ENCODE measurements at places on chromosomes 6 and 20.

GRCh38 chr6:43465948-43466347 is 10.6 kb upstream of the DLK2 start:
- no peak for DNase-seq

DNA sequence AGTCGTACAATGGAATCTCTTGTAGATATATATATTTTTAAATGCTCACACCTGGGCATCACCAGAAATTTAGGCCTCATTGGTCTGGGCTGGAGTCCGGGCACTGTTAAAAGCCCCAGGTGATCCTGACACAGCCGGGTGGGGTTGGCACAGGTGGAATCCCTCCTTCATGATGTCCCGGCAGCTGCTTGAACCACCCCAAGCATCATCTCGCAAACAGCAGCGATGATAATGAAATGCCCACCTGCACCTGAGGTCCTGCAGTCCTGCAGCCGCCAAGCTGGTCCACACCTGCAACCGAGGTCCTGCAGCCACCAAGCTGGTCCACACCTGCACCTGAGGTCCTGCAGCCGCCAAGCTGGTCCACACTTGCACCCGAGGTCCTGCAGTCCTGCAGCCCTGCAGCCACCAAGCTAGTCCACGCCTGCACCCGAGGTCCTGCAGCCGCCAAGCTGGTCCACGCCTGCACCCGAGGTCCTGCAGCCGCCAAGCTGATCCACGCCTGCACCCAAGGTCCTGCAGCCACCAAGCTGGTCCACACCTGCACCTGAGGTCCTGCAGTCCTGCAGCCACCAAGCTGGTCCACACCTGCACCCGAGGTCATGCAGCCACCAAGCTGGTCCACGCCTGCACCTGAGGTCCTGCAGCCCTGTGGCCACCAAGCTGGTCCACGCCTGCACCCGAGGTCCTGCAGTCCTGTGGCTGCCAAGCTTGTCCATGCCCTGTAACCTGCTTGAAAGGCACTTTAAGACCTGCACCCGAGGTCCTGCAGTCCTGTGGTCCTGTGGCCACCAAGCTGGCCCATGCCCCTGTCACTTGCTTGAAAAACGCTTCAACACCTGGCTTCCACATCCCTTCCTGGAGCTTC is 261.2 kb downstream of the DLL1 start:
- DNase-seq: peak; percentile 57

DNA sequence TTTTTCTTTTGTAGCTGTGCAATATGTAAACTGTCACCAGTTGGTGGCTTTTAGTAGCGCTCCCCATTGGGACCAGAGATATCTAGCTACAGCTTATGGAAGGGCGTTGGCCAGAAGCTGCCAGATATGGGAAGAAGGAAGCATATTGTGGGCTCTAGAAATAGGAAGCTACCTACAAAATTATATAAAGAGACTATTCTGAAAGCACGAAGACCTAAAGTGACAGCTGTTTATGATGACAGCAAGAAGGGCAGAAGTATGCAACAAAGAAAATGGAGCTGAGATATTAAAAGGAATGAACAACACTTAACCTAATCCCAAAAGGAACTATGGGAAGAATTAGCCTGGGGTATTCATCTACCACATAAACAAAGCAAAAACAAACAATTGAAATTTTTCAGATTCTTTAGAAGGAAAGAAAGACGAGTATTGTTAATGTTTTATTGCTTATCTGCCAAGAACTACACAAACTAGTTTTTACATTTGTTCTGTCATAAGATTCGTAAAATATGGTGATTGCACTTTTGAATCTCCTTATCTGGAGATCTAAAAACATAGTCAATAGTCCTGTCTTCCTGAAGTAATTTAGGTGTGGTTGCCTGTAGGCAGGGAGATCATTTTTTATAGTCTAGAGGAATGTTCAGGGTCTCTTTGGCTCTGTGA is 81.6 kb downstream of the NCOA7 start:
- no peak for DNase-seq

- peak; percentile 79 for DNase-seq
Observed at GRCh38 chr20:32455171-32455900, 97.2 kb downstream of the ASXL1 start.

DNA sequence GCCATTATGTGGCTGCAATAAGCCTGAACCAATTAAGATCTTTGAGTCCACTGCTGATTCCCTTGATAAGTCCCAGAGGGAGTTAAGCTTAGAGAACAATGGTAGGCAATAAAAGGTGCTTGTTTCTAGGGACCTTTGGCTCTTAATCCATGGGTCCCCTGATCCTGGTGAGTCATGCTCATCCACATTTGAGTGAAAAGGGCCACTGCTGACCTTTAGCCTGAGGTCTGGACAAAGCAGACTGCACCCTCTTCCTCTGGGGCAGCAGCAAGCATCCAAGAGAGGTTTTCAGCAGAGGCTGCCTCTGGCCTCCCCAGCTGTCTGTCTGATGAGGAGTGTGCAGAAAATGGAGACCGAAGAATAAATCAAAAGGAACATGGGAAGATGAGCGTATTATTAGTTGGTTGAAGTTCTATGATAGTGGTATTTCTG is 16.1 kb upstream of the SCGN start:
- no peak for DNase-seq

GRCh38 chr6:11126876-11127275 is 15.4 kb upstream of the ERVFRD-1 start:
- no peak for DNase-seq

GRCh38 chr6:152170702-152171667 is 363.5 kb downstream of the ESR1 start:
- no peak for DNase-seq

DNA sequence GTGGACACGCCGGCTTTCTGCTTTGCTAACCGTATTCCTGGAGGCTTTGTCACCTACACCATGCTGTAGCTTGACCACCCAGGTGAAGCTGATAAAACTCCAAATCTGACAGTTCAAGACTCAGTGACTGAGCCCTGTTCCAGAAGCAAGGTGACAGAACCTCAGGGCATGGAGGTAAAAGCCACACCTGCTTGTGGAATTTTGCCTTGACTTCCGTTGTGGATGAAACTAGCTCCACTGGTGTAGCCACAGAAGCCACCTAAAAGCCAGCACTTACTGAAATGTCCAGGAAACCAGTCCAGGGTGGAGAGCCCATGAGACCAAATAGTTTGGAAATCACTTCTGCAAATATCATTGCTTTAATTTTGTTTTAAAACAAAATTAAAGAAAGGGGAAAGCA is 11.0 kb downstream of the CST8 start:
- DNase-seq: no peak

DNA sequence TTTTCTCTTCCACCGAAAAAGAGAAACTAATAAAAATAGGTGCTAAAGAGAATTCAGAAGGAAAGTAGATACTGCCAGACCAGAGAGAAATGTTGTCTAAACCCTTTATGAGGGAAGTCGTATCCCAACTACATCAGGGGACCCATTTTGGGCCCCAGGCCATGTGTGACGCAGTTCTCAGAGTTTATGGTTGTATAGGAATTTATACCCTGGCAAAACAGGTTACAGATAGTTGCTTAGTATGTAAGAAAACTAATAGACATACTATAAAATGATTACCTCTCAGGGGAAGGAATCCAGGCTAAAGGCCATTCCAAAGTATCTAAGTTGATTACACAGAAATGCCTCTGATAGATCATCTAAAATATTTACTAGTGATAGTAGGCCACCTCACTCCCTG is 28.6 kb upstream of the SLC52A3 start:
- no peak for DNase-seq

DNA sequence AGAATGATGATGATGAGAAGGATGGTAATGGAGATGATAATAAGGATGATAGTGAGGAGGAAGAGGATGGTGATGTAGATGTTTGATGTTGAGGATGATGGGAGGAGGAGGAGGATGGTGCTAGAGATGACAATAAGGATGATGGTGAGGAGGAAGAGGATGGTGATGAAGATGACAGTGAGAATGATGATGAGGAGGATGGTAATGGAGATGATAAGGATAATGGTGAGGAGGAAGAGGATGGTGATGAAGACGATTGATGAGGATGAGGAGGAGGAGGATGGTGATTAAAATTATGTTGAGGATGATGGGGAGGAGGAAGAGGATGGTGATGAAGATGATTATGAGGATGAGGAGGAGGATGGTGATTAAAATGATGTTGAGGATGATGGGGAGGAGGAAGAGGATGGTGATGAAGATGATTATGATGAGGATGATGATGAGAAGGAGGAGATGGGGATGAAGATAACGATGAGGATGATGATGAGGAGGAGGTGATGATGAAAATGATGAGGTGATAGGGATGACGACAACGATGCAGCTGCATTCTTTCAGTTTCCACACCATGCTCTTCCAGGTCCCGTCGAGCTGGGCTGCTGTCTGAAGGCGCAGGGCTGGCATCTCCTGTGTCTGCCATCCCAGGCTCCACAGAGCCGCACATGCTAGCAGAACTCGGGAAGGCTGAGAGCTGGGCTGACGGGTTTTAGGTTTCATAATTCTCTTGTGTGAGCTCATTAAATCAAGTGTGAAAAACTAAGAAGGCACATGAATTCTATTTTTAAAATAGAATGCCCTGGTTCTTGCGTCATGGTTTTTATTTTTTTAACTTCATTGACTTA is 274.9 kb downstream of the SMOC2 start:
- DNase-seq: no peak

GRCh38 chr6:64712606-64713005 is 994.4 kb downstream of the EYS start:
- DNase-seq: no peak

- no peak for DNase-seq
Observed at GRCh38 chr6:46573140-46573539, 79.5 kb downstream of the CYP39A1 start.

- DNase-seq: no peak
Observed at GRCh38 chr6:47352194-47352920, 42.7 kb upstream of the TNFRSF21 start.

DNA sequence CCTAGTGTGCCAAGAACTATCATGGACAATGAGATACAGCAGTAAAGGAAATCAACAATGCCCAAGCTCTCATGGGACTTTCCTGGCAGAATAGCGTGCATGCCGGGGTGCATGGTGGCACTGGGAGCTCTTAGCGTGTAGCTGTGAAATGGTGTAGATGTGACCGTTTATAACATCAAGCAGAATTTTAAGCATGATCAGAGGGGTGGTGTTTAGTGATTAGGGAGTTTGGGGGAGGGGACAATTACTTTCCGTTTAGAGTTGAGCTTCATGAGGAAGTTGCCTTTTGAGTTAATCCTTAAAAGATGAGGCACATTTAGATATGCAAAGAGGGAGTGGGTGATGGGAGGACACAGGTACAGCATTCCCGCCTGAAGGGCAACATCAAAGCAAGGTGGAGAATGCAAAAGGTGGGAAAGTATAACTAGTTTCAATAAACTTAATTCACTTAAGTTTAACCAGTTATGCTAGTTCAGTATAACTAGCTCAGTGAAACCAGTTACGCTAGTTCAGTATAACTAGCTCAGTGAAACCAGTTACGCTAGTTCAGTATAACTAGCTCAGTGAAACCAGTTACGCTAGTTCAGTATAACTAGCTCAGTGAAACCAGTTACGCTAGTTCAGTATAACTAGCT is 661.6 kb downstream of the QKI start:
- no peak for DNase-seq

DNA sequence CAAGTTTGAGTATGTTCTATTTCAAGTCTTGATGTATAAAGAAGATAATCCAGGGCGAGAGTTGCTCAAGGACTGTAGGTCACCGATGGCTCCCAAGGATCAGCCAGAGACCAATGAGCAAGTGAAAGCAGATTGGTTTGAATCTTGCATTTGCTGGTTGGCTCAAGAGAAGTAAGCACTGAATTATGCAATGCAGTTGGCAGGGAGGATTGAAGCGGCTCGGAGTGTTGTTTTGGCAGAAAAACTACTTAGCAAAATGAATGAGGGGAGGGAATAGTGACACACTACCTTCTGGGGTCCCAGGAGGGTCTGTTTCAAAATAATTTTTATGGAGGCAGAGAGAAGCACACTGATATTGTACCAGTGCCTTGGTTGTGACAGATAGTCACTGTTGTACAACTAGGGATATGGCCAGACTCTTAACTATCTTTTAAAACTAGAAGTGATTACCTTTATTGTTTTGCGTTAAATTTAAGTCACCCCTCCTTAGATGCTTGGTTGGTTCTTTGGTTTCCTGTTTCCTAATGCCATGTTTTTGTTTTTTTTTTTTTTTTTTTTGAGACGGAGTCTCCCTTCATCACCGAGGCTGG is 15.7 kb downstream of the SASH1 start:
- DNase-seq: no peak
